CD8-positive, alpha-beta memory T cell (primary cell): ENCODE measurements at places on chromosomes 7 and 10.
A peak's percentile ranks its signal among the peaks of the same experiment; 100 is the strongest.

DNA sequence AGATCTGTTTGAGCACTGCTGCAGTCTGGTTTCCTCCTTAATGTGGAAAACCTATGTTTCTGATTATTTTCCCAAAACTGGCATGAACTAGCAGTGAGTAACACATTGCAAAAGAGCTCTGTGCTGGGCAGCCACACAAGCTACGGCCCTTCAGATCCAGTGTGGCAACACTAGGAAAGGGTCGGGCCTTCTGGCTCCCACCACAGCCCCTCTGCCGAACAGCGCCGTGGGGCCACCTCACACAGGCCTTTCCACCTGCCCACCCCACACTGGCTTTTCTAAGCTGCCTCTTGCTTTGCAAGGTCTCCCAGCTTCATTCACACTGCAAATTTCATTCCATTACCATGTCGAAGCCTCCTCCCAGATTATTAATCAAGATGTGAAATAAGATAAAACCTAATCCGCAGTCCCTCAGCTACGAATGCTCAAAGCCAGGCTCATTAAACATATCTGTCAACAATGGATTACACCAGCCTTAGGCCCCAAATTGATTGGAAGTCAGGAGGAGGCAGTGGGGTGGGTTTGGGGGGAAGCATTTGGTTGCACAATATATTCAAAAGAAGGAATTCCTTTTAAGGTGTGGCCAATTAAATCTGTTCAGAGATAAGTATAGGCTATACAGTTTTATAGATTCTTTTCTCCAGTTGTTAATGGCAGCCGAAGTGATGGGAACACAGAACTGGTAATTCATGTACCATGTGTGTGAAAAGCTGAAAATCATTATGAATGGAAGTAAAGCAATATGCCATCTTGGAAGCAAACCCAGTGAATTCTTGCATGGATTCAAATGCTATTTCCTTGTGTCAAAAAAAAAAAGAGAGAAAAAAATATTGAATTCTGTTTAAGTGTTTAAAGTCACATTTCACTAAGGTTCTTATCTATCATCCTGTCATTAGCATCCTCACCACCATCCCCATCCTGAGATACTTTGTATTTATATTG is 223.7 kb downstream of the MTERF1 start:
- no peak for DNase-seq

DNA sequence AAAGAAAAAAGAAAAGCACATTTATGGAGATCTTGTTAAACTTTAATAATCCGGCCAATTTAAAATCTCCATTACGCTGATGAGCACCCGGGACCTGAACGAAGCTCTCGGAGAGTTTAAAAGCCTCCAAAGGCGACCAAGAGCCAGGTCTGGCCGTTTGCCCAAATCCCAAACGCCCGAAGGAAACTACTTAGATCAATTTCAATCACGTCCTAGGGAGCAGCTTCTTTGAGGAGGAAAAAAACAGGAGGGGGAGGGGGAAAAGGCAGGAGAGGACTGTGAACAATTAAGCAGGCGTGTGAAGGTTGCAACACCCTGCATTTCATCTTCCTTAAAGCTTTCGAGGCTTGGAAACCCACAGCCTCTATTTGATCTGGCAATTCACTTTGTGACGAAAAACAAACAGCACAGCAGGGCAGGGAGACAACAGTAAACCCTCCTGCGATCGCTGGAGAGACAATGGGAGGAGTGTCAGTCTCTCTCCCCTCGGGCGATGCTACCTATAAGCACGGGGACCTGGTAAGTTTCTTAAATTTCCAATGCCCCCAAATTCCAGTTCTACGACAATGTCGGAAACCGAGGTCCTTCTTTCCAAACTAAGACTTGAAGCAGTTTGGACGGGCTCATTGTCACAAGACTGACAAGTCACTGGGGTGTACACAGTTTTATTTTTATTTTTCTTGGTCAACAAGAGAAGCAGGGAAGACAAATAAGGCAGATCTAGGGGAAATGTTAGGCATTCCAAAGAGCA is 1.2 kb downstream of the KLF6 start:
- DNase-seq, result peak; percentile 69

GRCh38 chr10:15045380-15045779 is 1.6 kb downstream of the OLAH start:
- no peak for DNase-seq

DNA sequence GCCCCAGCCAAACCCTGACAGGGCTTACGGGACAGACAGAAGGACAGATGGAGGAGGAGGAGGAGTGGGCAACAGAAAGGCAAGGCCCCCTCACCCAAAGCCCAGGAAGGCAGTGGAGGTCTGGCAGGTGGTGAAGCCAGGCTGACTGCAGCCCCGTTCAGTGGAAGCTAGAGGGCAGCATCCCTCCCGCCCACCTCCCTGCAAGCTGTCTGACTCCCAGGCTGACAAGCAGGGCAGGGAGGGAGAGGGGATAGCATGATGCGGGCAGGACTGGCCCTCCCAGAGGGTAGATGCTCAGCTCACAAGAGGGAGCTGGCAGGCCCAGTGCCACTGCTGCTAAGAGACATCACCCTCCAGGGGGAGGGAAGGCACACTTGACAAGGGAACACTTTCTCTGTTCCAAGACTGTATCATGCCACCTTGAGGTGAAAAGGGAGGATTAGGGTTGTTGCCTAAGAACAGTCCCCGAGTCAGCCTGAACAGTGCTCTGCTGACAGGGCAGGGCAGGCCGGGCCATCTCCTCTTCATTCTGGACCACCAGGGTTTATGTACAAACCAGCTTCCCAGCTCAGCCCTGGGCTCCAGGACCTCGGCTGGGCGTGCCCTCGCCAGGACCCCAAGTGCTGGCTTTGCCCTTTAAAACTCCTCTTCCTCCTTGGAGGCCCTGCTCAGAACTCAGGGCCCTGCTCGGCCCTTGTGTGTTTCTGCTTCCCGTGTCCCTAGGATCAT is 61.8 kb downstream of the RASGEF1A start:
- peak; percentile 32 for DNase-seq

GRCh38 chr7:129188372-129188891 is at the start of gene SMO:
Gene SMO (plus strand): TSS chr7:129188633. CDS start chr7:129189152, 519 bp downstream.
- no peak for DNase-seq

DNA sequence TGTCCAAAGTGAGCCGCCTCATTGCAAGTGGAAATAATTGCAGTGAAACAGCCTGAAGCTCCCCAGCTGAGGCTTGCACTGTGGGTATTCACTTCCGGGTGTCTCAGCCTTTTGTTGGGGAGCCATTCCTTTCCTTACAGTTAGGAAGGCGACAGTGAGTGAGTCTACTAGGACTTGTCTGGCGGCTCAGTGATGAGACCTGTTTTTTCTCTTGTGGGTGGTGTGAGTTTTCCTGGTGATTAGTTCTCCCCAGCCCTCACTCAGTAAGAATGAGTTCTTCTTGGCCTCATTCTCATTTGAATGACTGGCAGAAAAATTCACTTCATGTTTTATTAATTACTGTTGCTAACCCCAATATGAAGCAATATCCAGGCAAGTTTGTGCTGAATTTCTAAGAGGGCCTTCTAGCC is 2.6 kb downstream of the PGAM1 start:
- DNase-seq, result peak; percentile 27

DNA sequence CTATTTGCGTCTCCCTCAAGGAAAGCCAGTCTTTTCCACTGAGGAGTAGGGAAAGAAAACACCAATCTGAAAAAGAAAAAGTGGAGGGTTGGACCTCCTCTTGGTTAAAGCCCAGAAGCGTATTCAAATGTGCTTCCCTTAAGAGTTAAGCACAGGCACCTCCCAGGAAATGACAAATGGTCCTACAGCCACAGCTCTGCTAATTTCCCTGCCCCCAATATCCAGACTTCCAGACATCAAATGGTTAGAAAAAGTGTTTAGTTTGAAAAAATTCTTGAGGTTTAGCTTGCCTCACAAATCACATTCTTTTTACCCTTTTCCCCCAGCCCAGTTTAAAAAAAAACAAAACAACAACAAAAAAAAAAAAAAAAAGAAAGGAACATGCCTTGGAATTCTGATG is 19.0 kb upstream of the COL1A2 start:
- no peak for DNase-seq

- DNase-seq, result no peak
Measured at GRCh38 chr7:27098578-27099451, 3.0 kb upstream of the HOXA1 start.

DNA sequence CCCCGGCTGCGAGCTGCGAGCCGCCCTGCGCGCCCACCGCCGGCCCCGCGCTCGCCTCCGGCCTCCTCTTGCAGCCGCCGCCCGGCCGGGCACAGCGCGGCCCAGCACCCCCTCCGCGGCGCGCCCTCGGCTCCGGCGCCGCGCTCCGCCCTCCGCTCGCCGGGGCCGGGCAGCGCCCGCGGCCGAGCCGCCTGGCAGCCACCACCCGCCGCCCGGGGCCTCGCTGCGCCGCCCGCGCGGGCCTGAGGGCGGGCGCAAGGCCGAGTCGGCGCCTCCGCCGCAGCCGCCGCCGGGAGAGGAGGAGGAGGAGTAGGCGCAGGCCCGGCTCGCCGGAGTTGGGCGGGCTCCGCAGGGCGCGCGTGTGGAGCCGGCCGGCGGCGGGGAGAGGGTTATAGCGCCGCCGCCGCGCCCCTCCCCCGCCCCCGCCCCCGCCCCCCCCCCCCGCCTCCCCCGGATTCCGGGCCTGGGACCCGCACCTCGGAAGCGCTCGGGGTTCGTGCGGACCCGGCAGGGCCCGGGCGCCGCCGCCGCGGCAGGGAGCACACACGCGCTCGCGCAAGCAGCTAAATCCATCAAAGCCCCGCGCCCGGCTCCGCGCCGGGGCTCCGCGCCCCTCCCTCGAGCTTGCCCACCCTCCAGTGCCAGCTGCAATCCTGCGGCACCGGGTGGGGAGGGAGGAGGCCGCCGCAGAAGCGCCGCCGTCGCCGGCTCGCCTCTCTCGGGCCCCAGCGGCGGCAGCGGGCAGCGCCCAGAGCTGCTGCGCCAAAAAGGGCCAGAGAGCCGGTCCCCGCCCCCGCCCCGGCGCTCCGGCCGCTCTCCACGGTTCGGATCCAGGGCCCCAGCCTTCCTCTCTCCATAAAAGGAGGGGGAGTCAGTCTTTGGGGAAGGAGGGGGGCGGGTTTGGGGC is at the start of gene PDGFA:
PDGFA (minus strand) TSS at position 363 of the 907 bp plus-strand sequence. CDS start 845 bp downstream, outside the sequence.
- DNase-seq, result no peak

DNA sequence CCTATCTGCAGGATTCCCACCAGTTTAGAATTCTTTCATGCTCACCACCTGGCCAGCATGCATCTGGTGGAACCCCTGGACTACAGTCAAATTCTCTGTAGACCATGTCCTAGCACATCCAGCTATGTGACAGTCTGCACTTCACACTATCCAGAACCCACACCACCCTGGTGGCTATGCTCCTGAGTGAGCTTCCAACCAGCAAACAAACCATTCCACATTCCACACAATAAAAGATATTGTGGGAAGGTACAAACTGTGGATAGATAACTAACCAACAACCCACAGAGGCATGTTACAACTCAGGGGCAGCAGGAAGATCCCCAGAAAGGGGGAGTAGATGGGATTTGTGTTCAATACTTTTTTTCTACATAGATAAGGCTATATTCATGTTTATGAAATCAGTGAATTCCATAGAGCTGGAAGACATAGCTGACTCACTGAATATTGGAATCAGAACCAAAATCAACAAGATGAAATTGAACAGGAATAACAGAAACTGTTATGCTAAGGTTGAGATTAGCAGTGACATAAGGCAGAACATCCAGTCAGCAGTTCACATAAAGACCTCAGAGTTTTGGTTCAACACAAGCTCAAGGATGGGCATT is 72.5 kb downstream of the LRRC17 start:
- no peak for DNase-seq

GRCh38 chr7:85695533-85695932 is 508.7 kb upstream of the SEMA3D start:
- no peak for DNase-seq

GRCh38 chr10:47099474-47099873 is 188.2 kb downstream of the PTPN20 start:
- DNase-seq, result no peak

GRCh38 chr7:123440101-123440548 is 94.3 kb downstream of the IQUB start:
- DNase-seq, result no peak

- no peak for DNase-seq
Measured at GRCh38 chr7:155731871-155732270, 80.4 kb downstream of the SHH start.

DNA sequence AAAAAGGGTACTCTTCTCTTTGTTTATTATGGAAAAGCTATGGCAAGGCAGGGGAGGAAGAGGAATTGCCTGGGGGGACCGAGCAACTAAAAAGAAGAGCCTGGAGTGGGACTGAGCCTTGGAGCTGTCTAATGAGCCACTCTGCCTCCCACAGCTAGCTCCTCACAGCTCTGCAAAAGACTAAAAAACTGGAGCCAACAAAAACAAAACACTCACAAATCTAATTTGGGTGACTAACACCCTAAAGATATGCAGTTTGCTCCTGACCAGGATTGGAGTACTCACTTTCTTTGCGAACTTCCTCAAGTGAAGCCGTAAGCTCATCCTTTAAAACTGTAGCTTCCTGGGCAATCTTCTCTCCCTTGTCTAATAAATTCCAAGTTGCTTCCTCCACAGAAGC is 89.4 kb downstream of the CTNNA3 start:
- no peak for DNase-seq

GRCh38 chr10:49024484-49024883 is 84.8 kb upstream of the LRRC18 start:
- no peak for DNase-seq

GRCh38 chr7:114957444-114957843 is 35.5 kb downstream of the MDFIC start:
- DNase-seq, result no peak

DNA sequence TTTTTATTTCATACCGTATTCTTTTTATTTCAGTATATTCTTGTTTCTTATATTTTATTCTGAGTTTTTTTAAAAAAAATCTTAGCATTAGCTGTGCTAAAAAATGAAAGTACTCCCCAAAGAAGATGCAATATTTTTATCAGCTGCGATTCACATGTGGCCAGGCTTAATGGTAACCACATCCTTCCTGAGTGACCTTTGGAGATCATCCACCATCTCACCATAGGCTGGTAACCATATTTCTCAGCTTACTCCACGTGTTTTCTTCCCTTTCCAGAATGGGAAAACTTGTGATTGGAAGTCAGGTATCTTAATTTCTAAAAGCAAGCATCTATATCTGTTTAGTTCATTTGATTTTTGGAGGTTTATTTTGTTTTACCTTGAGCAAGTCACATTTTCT is 18.8 kb upstream of the LIPM start:
- DNase-seq, result no peak

- DNase-seq, result no peak
Measured at GRCh38 chr7:15335390-15335789, 226.4 kb downstream of the AGMO start.

- DNase-seq, result no peak
Measured at GRCh38 chr10:88389456-88389855, 193.7 kb downstream of the RNLS start.

- DNase-seq, result no peak
Measured at GRCh38 chr10:47330804-47331203, 8.6 kb downstream of the GDF2 start.
